ENCODE measurements at places on chromosomes 1 and 21. TPM values are rescaled to one million over a fixed set of nuclear protein-coding genes. Genes with fewer than 3 reads are reported as not detected.

OR2T29 gene
- not detected for total RNA-seq

KIAA0040 gene
- total RNA-seq: 3.7 TPM

HOOK1 gene
- 73.7 TPM for total RNA-seq

LRRC7 gene
- 0.09 TPM for total RNA-seq

NCF2 gene
- total RNA-seq: 0.47 TPM
